OCI-LY7 (cell line): ENCODE measurements at places on chromosomes 16 and 17.

DNA sequence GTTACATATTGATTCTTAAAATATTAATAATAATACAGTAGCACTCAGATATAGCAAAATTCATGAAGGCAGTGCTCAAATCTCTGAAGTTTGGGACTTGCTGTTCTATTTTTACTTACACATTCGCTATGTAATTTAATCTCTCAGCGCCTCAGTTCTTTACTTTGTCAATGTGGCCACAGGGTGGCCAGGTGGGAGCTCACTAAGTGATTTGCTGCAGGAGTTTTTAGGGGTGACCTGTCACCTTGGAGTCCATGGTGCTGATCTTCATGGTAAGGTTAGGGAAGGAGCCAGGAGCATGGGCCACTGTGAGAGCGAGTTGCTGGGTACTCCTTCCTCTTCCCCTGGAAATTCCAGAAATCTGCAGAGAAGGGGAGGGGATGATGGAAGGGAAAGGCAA lies 28.1 kb downstream of the VWA3A start:
- no peak for DNase-seq

DNA sequence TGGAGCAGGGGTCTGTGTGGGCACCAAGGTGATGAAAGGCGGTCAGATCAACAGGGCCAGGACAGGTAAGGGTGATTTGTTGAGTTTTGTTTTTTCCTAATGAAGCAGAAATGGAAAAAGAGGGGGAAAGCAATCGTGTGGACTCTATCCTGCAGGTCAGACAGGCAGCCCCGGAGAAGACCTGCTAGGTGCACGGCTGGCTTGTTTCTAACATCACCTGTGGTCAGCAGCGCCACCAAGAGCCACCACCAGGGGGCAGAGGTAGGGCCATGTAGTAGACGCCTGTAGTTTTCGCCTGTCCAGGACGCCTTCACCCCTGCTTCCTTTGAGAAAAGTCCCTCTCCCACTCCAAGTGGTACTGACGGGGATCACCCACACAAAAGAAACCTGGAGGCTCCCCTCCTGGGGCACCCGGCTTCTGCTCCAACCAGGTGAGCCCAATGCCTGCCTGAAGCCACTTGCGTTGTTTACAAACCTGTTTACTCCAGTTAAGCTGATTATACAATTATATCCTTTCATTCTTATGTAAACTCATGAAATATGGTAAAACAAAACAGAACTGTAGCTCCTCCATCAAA lies 54.2 kb upstream of the SEC14L1 start:
- peak; percentile 84 for DNase-seq

DNA sequence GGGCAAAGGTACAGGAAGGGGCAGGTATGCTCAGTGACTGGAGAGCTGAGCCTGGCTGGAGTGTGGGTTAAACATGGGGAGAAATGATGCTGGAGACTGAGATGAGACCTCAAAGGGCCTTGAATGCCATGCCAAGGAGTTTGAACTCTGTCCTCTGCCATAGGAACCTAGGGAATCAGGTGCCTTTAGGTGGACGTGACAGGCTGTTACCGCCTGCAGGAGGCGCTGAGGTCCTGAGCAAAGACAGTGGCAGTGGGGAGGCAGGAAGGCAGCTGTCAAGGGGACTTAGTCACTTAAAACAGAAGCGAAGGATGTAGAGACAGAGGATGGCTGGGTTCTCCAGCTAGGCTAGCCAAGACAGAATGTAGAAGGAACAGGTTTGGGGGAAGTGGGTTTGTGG lies 9.1 kb downstream of the PSMB3 start:
- peak; percentile 55 for DNase-seq

DNA sequence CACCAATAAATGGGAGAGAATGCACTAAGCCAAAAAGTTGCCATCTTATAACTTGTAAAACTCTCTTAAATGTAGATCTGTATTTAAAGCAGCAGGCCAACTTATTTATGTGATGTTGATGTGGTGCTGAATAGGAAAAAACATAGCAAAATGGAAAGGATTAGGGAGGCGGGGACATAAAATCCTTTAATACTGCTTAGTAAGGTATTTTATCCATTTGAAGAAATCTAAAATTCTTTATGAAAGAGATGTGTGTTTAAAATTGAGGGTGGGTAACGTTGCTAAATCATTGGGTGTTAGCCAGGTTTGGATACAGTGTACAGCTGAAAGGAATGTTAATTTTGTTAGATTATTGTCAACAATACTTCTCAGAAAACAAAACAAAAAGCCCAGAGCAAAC lies 14.3 kb downstream of the SNTB2 start:
- DNase-seq: no peak

GRCh38 chr17:2048805-2049204 lies 6.1 kb upstream of the HIC1 start:
- no peak for DNase-seq

GRCh38 chr16:89200124-89200849 lies at the start of gene SLC22A31:
TSS of gene SLC22A31 (minus strand) at chr16:89200537. CDS start at chr16:89200501, 36 bp downstream.
- no peak for DNase-seq
